ENCODE measurements at places on chromosomes 4 and X.

DNA sequence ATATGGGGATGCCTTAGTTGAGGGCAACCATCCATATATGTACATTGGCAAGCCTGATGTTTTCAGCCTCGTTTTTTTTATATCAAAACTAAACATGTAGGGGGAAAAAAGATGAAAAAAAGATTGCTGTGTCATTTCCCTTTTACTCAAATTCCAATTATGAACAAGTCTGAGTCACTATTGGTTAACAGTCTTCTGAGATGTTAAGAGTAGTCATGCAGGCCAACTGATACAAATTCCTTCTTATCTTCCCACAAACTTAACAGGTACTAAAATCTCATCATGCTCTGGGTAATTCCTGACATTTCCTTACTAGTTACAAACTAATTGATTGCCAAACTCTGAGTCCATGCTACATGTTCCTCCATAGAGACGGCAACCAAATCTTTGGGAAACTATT is 222.1 kb downstream of the FRMPD4 start:
- no peak for DNase-seq

- DNase-seq, result peak; percentile 75
Measured at GRCh38 chrX:2500091-2500802, 529 bp downstream of the DHRSX start.

DNA sequence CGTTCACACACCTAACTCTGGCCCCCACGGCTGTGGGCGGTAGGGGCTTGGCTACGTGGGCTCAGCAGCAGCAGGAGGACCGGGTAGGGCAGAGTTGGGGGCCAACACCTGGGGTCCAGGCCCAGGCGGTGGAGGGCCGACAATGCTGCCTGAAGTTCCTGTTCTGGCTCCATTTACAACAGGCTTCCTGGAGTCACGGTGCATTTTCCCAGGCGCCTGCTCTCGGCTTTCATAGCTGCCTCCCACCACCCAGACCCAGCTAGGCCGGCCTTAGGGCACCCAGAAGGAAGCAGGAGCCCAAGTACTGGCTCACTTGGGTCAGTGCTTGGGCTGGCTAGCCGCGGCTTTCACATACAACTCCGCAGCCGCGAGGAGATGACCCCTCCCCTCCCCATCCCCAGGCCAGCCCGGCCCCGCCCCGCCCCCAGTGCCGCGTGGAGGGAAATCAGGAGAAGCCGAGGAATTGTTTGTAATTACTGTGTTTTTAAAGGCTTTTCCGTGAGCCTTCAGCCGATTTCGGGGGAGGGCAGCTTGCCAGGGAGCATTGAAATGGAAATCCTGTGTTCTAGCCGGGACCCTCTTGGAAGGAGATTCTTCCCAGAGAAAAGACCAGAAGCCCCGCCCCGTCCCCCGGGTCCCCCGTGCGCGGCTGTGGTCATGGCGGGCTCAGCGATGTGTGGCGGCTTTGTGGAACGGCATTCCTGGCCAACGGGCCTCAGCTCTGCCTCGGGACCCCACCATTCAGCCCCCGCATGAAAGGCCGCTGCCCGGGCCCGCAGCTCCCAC is 28.5 kb downstream of the PJA1 start:
- DNase-seq, result peak; percentile 79

DNA sequence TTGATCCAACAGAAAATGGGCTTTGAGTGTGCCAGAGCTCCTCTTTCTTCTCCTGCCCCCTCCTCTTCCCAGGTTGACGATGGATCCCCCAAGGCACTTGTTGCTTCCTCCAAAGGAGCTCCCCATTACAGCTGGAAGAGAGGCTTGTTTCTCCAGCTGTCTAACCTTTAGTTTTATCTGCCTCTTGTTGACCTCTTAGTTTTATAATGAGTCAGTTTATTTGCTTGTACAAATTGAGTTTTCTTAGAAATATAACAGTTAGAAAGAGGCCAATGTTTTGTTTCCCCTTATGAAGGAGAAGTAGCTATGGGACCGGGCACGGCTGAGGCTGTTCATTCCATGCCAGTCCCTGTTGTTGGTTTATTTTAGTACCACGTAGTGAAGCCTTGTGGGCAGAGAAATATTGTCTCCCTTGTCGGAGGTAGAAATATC is 158.2 kb downstream of the SPRY1 start:
- no peak for DNase-seq

DNA sequence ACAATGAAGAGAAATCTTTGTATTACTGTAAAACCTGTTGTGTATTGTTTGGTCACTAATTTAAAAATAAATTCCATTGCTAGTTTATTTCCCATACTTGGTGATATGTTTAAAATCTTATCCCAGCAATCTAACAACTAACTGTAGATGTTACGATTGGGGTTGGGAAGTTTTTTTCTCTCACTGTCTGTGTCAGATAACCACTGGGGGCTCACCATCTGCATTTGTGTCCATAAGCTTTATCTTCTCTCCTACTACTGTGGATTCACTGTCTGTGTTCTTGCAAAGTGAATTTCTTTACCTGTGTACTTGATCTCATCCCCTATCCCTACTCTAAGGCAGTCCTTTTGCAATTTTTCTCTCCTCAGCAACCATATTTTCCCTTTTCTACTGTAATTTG is 81.3 kb downstream of the STIM2 start:
- DNase-seq, result no peak

- DNase-seq, result peak; percentile 49
Measured at GRCh38 chr4:7811536-7812191, 128.0 kb downstream of the AFAP1 start.

- DNase-seq, result peak; percentile 86
Measured at GRCh38 chr4:76179398-76180318, 31.5 kb upstream of the NUP54 start.

- no peak for DNase-seq
Measured at GRCh38 chr4:71184195-71184781, 154.5 kb upstream of the SLC4A4 start.
